Spinal cord (tissue), 10 donors: ENCODE measurements at places on chromosomes 16 and 17. TPM values are rescaled to one million over a fixed set of nuclear protein-coding genes. Genes with fewer than 3 reads are reported as not detected.

- H3K27me3 ChIP-seq = no peaks in the 10 kb centered on the region
- peaks cover 37% of the 10 kb centered on the region for H3K4me1 ChIP-seq
- no peaks in the 10 kb centered on the region for H3K36me3 ChIP-seq
- DNase-seq = no peak
- H3K4me3 ChIP-seq = no peak overlapping the region
These were observed 41.0 kb downstream of the TOM1L2 start for GRCh38 chr17:17931159-17931558.

DNA sequence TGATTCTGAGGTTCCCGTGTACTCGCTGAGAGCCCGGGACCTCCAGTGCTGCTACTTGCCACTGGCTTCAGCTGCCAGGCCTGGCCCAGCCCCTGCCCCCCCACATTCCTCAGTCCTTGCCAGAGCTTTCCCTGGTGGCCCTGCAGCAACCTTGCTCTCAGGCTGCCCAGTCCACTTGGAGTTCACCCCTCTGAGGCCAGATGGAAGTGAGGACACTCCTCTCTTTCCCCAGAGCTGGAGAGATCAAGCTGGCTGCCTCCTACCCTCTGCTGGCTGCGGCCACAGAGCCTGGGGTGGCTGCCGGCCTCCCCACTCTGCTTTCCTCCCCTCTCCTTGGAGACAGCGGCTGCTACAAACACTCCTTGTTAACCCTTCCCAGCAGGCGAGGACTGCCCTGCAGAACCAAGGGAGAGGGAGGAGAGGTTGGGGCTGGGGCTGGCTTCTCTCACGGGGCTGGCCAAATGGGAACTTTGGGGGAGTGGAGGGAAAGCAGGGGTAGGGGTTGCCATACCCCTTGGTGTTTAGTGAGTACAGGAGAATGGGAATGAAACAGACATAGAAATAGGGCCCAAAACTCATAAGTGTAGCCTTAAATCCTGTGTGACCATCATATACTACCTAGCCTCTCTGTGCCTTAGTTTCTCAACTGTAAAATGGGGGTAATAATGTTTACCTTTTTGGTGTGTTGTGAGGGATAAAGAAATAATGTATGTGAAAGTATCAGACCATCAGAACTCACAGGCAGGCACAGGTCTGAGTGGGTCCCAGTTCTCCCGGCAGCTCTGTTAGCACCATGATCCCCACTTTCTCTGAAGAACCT lies at the start of gene GAS2L2:
Gene GAS2L2, minus strand, starts transcription at position 295 of the 820 bp plus-strand sequence. CDS start 389 bp downstream, outside the sequence.
- DNase-seq = no peak
- H3K27me3 ChIP-seq = peaks cover 19% of the 10 kb centered on the region
- no peaks in the 10 kb centered on the region for H3K36me3 ChIP-seq
- no peak within 1 kb of the TSS for H3K4me3 ChIP-seq
- peaks cover 34% of the 10 kb centered on the region for H3K4me1 ChIP-seq

GRCh38 chr16:78483124-78483992 lies 383.9 kb downstream of the WWOX start:
- no peak overlapping the region for H3K4me3 ChIP-seq
- H3K4me1 ChIP-seq = peaks cover 4% of the 10 kb centered on the region
- DNase-seq = no peak

DNA sequence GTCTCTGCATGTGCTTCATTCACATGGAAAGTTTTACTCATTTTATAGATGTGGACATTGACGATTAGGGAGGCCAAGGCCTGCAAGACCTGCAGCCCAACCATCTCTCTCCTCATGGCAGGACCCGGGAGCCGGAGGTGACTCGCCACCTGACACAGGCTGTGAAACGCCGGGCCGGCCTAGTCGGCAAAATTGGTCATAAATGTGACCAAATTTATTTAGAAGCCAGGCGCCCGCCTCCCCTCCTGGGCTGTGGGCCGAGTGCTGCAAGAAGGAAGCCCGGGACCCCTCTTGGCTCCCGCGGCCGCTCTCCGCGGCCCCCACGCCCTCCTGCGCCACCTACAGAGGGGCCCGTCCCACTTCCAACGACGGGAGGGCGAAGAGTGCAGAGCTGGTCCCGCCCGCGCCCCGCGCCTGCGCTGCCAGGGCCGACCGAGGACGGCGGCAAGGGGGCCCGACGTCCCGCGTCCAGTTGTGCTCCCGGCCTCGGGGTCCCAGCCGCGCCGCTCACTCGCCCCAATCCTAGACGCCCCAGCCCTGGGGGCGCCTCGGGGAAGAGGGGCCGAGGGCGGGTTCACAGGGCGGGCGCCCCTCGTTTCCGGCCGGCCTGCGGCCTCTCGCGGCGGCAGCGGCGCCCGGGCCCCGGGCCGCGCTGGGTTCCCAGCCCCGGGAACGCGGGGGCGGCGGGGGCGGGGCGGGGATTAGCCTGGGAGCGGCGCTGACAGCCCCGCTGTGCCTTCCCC lies 47.5 kb downstream of the WNT3 start:
- H3K27ac ChIP-seq = no peak overlapping the region
- peaks cover 49% of the 10 kb centered on the region for H3K4me1 ChIP-seq
- peak overlapping the region; percentile 39 for H3K4me3 ChIP-seq
- no peak for DNase-seq

CCL4 gene
- 10.2 TPM for total RNA-seq

NXN gene
- 25.7 TPM for total RNA-seq

PDILT gene
- not detected for total RNA-seq

DCUN1D3 gene
- 14.0 TPM for total RNA-seq
